Stimulated activated CD4-positive, alpha-beta T cell treated with anti-CD3 and anti-CD28 coated beads, Interleukin-4, amount 100 ng/mL, for 48 hours (primary cell): ENCODE measurements at places on chromosomes 12 and 14.

DNA sequence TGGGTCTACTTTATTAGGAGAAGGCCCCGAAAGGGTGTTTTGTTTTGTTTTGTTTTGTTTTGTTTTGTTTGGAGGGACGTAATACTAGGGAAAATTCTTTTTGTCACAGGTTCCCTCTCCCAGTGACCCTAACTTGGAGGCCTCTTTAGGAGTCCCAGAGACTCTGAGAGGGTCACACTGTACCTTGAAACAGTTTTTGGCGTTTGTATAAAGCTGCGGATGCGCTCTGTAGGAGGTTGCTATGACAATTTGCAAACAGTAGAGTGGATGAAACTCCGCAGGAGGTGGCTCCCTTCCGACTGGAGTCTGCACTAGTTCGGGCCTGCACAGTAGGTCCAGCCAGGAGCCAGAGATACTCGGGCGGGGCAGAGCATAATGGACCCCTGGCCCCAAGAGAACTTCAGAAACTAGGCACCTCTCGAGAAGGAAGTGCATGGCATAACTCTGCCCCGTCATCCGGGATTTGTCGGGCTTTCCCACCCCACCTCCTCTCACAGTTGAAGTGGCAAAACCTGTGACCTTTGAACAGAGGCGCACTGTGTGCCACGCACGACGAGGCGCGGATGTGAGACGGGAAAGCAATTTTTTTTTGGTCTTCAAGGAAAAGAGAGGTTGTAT, 1.3 kb upstream of the DYRK2 start:
- no peak for DNase-seq

- DNase-seq, result no peak
Observed at GRCh38 chr12:22250762-22251161, 83.7 kb downstream of the ST8SIA1 start.

DNA sequence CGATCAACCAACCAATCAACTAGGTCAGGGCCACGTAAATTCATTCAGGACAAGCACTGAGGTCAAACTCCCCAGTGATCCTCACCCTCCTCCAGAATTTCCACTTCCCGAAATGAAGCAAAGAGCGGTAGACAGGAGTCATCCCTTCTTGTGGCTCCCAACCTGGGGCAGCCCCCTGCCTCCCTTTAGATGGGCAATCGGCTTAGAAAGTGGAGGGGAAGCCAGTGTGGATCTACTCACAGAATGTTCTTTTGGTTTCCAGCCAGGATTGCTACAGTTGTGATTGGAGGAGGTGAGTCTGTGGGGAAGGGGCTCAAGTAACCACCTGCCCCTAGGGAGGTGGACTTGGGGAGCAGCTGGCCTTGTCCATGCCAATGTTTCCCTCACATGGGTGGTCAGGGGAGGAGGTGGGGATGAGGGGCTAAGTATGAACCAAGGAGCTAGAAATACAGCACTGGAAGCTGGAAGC, 4.1 kb downstream of the IFI27 start:
- no peak for DNase-seq

DNA sequence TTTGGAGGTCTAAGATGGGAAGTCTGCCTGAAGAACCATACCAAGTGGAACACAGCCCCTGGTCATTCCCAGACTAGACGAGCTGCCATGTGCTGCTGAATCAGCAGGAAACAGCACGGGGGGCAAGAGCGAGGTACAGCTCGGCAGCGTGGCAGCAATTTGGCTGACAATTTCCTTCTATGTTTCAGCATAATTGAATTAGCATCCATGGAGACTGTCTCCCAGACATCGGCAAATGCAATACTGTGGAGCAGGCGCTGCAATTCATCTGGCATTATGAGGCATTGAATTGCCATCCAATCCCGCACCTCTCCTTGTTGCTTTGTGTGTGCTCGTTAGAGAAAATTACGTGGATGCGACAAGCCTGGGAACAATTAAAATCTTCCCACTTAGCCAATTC, 46.0 kb upstream of the CCDC60 start:
- DNase-seq, result no peak

DNA sequence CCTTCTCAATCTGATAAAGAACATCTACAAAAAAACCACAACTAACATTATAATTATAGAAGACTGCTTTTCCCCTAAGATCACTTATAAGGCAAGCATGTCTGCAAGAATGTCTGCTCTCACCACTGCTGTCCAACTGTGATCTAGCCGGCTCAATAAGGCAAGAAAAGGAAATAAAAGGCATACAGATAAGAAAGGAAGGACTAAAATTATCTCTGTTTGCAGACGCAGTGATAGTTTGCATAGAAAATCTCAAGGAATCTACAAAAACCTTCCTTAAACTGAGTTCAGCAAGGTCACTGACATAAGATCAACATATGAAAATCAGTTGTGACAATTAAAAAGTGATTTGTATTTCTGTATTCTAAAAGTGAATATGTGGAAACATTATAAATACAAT, 138.0 kb upstream of the EGLN3 start:
- no peak for DNase-seq

- DNase-seq, result no peak
Observed at GRCh38 chr12:89051065-89051677, 301.1 kb downstream of the DUSP6 start.

DNA sequence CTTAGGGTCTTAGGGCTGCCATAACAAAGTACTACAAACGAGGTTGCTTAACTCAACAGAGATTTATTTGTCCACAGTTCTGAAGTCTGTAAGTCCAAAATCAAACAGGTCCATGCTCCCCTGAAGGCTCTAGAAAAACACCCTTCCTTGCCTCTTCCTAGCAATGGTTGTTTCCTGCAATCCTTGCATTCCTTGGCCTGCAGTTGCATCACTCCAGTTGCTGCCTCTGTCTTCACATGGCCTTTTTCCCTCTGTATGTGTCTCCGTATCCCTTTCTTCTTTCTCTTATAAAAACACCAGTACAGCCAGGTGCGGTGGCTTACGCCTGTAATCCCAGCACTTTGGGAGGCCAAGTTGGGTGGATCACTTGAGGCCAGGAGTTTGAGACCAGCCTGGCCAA, 17.4 kb downstream of the KCNMB4 start:
- no peak for DNase-seq

DNA sequence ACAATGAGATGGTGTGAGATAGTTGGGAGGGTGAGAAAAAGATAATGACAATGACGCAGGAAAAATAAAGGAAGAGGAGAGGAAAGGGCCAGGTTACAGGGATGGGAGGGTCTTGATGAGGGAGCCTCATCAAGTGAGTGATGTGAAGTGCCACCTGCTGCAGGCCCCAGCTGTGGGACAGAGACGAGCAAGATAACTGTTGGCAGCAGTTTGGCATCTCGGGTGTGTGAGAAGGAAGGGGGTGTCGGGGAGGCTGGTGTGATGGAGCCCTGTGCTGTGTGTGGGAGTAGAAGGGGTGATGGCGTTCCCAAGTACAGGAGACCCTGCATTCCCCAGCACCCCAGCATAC, 11.4 kb upstream of the TAC3 start:
- no peak for DNase-seq

- DNase-seq, result no peak
Observed at GRCh38 chr12:76399040-76399439, 50.8 kb upstream of the BBS10 start.

GRCh38 chr12:105164068-105164467, 56.5 kb downstream of the WASHC4 start:
- DNase-seq, result no peak

- no peak for DNase-seq
Observed at GRCh38 chr12:122072031-122072970, 6.3 kb upstream of the MLXIP start.

GRCh38 chr12:53476769-53477209, 22.5 kb downstream of the MAP3K12 start:
- DNase-seq, result no peak

- no peak for DNase-seq
Observed at GRCh38 chr14:32947792-32948191, 9.1 kb downstream of the NPAS3 start.

- DNase-seq, result no peak
Observed at GRCh38 chr14:95128140-95128539, 29.2 kb downstream of the DICER1 start.

- DNase-seq, result no peak
Observed at GRCh38 chr12:40692765-40693206, 547 bp downstream of the CNTN1 start.

- no peak for DNase-seq
Observed at GRCh38 chr14:31320922-31321766, 99.2 kb downstream of the HEATR5A start.

GRCh38 chr12:98403936-98404335, 111.5 kb upstream of the TMPO start:
- no peak for DNase-seq

DNA sequence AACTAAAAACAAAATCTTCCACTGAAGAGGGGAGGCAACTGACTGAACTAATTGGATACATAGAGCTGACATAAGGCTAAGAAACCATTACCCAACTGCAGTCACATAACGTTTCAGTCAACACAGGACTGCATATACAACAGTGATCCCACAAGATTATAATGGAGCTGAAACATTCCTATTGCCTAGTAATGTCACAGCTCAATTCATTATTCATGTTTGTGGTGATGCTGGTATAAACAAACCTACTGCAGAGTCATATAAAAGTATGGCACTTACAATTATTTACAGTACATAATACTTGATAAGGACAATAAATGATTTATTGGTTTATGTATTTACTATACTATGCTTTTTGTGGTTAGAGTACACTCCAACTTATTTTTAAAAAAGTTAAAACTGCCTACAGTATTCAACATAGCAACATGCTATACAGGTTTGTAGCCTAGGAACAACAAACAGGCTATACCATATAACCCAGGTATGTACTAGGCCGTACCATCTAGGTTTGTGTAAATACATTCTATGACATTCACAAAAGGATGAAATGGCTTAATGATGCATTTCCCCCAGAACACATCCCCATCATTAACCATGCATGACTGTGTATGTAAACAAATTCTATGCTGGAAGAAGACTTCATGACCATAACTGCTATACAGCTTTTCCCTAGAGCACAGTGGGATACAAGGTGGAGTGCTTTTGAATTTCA, 4.3 kb downstream of the NAP1L1 start:
- no peak for DNase-seq

GRCh38 chr12:111450676-111451075, 45.0 kb downstream of the SH2B3 start:
- DNase-seq, result no peak

DNA sequence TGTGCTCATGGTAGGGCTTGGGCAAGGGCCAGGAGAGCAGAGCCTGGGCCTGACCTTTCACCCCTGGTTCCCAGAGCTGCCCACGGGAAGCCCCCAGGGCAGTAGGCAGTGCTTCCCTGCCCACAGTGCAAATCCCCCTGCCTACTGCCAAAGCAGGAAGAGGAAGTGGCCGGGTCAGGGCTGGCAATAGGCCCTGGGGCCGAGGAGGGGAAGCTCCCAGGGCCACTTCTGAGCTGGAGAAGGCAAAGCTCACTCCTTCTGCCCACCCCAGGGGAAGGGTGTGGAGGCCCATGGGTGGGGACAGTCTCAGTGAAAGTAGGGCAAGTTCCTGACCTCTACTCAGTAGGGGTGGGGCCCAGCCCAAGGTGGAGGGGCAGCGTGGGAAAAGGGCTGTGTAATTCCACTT, 5.4 kb upstream of the NR4A1 start:
- DNase-seq, result no peak

GRCh38 chr12:88793096-88793495, 212.8 kb upstream of the KITLG start:
- no peak for DNase-seq

- DNase-seq, result no peak
Observed at GRCh38 chr12:75982979-75983660, 48.5 kb downstream of the PHLDA1 start.

- DNase-seq, result no peak
Observed at GRCh38 chr14:32940066-32940651, 1.5 kb downstream of the NPAS3 start.

DNA sequence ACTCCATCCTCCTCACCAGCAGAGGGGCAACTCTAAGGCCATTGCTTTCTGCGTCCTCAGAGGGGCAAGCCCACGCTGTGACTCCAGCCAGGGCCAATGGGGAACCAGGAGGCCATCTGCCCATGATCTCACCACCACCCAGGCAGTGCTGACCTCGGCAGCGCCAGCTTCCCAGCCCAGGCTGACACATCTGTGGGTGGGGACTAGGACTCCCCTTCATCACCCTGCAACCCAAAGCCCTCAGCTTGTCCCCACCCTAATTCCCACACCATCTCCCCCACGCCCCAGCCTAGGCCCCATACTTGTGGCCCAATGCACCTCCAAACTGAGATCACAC, 58.6 kb downstream of the VWF start:
- no peak for DNase-seq

DNA sequence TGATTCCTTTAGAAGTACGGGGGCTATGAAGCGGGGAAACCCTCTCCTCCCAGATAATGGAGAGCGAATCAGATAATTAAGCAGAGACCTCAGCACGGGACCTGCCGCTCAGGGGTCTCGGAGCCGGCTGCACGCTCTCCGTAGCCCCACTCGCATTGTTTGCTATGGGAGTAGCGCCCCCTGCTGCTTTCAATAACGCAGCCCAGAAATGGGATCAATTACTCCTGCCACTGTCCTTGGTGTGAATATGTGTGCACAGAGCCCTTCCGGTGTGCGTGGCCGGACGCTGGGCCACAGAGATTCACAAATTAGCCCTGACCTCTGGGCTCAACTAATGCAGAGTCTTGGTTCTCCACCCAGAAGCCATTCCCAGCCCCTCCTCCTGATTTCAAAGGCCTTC, 76.4 kb upstream of the TMEM132C start:
- no peak for DNase-seq

DNA sequence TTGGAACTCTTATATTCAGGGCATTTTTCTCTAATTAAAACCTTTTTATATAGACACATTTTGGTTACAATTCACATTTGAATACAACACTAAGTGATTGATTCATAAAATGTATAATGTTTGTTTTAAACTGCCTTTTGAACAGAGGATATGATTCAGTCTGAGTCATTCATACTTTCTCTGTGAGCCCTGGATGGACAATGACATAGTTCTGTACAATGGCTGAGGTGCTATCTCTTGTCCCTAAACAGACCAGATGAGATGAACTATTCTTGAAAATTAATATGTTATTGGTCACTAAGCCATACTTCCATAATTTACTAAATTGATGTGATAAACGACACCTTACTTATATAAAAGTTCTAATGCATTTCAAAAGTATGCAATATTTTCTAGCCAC, 199.7 kb upstream of the ATXN7L3B start:
- DNase-seq, result no peak

GRCh38 chr14:45633220-45633984, 380.4 kb upstream of the MIS18BP1 start:
- no peak for DNase-seq

DNA sequence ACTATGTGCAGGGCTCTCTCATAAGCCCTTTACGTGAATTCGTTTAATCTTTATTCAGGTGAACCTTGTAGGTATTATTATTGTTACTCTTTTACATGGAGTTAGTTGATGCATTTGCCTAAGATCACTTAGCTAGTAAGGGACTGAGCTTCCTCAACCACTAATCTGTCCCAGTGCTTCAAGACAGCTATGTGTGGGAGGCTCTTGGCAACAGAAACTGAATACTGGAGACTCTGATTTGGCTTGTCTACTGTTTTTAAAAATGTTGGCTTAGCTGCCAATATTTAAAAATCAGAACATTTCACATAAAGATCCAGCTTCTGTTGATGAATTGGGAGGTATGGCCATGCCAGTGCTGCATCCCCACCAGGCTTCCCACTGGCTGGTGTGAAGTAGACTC, 6.8 kb downstream of the KNTC1 start:
- DNase-seq, result no peak

GRCh38 chr12:115185506-115185905, 501.5 kb upstream of the TBX3 start:
- DNase-seq, result no peak
